ENCODE measurements at places on chromosomes 4 and X.

GRCh38 chr4:125484912-125485311 lies 170.2 kb downstream of the FAT4 start:
- no peak for DNase-seq

DNA sequence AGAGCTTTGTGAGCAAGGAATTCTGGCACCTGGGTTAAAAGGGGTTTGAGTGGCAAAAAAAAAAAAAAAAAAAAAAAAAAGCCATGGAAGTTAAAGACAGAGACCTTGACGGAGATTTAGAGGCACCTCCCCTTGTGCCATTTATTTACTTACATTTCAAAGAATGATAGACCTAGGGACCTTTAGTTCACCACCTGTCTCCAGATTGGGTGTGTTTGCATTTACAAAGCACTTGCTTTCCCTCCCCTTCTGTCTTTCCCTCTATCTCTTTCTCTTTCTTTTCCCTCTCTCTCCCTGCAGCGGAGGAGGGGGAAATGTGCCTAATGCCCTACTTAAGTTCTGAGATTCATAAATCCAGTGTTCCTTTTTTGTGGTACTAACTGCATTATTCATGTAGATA lies 116.0 kb downstream of the IQCM start:
- DNase-seq: no peak

- no peak for DNase-seq
Measured at GRCh38 chr4:158912806-158913205, 144.0 kb downstream of the FNIP2 start.

- DNase-seq: no peak
Measured at GRCh38 chr4:89140168-89140759, 28.9 kb downstream of the TIGD2 start.

- DNase-seq: no peak
Measured at GRCh38 chr4:130563185-130563888, 1467.4 kb downstream of the C4orf33 start.

- DNase-seq: peak; percentile 43
Measured at GRCh38 chr4:182600093-182600492, 317.1 kb downstream of the DCTD start.

All from NCI-H1417 treated with DMSO at 0.1 percent for 48 hours (cell line).